ENCODE measurements at places on chromosomes 16 and 17.

- no peak for DNase-seq
Measured at GRCh38 chr17:77218902-77219301, 78.1 kb downstream of the SEC14L1 start.

DNA sequence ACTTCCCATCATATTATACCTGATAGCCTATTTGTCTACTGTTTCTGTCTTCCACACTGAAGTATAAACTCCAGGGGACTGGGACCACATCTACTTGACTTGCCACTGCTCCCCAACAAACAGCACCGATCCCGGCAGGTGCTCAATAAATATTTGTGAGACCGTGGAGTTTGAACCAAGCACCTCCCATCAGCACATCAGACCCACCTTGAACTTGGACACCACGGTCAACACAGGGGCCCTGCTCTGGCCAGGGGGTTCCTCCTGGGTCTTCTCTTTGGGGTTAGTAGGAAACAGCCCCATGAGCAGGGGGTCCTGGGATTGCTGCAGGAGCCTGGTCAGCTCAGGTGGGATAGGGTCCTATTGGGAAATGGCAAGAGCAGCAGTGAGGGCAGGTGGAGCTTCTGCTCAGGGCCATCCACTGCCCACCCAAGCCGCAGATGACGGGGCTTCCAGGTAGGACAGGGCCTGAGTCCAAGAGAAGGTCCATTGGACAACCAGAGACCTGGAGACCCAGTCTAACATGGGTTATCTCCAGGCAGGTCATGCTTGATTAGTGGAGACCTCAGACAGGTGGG is 19.9 kb downstream of the ZNHIT3 start:
- DNase-seq, result no peak

DNA sequence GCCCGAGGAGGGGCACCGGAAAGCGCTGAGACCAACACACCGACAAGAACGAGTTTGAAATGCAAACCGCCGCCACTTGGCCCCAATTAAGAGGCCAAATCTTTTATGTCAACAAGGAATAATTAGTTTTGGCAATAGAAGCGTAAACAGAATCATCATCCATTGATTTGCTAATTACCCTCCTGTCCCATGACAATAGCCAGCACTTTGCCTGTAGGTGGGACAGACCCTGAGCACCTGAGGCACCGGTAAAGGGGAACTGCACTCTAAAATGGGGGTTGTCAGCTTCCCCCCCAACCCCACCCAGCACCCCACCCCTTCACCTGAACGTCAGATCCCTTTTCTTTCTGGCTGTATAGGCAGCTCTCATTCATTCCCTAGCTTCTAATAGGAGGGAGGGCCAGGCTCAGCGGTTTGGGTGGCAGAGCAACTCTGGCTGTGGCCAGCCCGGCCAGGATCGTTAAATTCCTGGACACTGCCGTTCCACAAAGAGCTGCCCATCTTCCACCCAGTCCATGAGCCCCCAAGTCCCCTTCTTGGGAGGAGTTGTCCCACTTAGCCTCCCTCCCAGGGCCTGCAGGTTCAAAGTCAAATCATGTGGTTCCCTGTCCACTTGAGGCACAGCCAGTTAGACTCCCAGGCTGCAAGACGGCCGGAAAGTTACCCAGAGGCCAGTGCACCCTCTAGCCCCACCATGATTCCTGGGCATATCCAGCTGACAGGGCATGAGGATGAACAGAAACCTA is 45.8 kb downstream of the WNT3 start:
- DNase-seq, result no peak

- peak; percentile 66 for DNase-seq
Measured at GRCh38 chr16:89574681-89575246, 794 bp upstream of the CPNE7 start.

- DNase-seq, result no peak
Measured at GRCh38 chr16:1357906-1358566, 6.3 kb downstream of the GNPTG start.

DNA sequence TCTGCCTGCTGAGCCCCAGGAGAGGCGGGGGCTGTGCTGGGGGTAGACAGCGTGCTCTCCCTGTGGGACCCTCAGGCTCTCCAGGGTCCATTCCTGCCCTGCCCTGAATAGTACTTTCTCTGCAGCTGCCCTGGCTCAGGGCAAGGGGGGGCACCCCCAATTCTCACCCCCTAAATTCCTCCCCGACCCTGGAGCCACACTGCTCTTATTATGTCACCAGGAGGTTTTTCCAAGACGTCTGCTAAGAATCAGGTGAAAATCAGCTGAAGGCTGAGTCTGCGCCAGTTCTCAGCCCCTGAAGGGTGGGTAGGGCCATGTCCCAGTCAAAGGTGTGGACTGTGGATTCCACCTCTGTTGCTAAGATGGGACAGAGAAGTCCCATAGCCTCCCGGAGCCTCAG is 49.9 kb upstream of the MAP3K14 start:
- no peak for DNase-seq

DNA sequence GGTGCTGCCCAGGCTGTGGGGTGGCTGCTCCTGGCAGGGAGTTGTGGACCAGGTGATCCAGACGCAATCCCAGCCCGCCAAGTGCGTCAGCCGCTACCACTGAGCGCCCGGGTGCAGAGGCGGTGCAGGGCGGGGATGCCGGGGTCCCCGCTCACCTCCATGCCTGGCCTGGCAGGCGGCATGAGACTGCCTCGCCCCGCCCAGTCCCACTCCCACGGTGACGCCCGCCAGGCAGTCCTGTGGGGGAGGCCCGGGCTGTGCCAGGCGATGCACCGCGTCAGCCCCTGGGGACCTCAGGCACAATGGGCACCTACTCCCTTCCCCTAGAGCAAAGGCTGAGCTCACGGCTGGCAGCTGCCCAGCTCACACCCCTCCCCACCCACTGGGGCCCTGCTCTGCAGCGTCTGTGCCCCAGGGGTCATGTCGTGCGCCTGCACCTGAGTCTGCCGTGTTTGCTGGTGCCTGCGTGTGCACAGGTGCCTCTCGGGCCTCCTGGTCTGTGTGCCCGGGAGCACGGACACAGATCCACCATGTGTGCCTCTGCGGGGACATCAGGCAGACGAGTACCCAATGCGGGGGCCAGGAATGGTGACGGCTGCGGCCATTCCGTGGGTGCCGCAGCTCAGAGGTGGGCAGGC is 5.3 kb downstream of the RPUSD1 start:
- DNase-seq, result no peak

DNA sequence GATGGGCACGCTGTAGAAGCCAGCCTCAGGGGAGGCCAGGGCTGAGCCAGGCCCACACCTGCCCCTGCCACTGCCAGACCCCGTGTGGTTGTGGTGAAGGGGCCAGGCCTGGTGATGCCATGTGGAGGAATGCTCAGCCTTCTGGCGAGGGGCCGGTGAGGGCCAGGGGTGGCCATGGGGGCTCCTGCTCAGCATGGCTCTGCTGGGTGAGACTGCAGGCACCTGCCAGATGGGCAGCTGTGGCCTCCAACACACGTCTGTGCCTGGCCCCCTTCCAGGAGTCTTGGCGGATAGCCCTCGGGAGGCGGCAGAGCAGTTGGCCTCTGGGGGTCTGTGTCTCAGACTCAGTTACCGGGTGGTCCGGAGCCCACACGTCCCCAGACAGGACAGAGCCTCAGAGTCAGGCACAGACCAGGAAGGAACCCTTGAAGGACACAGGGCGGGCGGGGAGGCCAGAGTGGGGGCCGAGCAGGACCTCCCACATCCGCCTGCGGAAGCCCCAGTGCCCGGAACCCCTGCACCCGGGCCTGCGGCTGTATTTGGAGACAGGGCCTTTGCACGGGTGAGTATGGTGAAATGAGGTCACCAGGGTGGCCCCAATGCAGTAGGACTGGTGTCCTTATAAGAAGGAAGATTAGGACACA is 22.5 kb upstream of the CHMP6 start:
- DNase-seq, result no peak

DNA sequence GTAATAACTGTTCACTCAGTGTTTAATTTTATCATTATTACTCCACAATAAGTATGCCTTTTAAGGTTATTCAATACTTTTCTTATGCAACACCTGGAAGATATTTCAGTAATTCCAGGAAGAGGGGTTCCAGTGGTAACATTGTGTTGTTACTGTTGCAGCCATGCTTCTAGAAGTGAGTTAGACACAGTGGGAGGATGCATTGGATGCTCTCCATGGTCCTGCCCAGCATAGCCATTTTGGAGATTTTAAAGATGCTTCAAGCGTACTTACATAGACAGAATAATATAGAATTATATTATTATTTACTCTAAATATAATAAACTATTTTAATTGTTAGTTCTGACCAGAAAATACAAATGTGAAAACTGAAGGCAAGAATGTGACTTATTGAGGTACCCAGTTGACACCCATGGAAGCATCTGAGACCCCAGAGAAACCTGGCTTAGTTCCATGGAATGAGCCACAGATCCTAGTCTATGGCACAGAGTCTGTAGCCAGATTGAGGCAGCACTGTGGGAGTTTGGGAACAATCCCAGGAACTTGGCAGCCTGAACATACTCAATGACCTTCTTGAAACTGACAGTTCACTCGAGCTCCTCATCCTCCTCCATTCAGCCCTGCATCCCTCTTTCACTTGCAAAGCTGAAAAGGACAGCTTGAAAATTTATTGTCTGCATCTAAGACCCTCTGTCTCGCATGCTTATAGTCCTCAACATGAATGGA is 190.1 kb upstream of the HS3ST4 start:
- DNase-seq, result no peak

DNA sequence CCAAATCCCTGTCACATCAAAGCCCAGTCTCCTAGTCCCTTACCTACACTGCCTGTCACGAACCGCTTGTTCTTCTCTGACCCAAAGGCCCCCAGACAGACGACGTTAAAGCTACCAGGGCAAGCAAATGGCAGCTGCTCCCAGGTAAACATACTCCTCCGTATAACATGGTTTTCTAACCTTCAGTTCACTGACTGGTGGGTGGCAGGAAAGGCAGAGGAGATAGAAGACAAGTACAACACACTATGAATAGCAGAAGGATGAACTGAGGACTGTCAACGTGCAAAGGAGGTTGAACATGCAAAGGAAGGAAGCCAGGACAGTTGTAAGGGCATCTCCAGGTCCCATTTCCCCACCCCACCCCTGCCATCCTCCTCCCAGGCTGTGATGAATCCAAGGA is 449.8 kb downstream of the SHISA9 start:
- no peak for DNase-seq

DNA sequence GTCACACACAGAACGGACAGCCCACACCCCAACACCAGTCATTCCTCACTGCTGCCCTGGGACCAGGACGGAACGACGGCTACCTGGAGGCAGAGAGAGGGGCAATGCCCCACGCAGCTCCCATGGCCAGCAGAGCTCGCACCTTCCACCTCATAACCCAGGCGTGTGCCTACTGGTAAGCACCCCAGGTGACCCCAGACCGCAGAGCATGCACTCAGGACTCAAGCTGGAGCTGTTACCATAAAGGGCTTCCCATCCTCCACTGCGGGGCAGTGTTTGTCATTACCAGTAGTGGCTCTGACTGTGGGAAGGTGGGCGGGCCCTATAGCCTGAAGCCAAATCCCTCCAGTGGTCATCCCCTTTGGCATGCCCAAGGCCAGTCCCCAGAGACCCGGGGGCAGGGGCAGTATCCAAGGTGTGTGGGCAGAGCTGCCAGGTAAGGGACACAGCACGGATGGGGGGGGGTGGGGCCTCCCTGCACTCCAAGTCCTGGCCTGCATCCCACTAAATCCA is 4.7 kb upstream of the BCAR1 start:
- no peak for DNase-seq

GRCh38 chr16:66670691-66671388 is 25.7 kb downstream of the CMTM4 start:
- no peak for DNase-seq

GRCh38 chr17:55421179-55421934 is at the start of gene MMD:
Gene MMD, minus strand, starts transcription at chr17:55421835. Its CDS starts 140 bp downstream, at chr17:55421695.
- DNase-seq, result peak; percentile 23

DNA sequence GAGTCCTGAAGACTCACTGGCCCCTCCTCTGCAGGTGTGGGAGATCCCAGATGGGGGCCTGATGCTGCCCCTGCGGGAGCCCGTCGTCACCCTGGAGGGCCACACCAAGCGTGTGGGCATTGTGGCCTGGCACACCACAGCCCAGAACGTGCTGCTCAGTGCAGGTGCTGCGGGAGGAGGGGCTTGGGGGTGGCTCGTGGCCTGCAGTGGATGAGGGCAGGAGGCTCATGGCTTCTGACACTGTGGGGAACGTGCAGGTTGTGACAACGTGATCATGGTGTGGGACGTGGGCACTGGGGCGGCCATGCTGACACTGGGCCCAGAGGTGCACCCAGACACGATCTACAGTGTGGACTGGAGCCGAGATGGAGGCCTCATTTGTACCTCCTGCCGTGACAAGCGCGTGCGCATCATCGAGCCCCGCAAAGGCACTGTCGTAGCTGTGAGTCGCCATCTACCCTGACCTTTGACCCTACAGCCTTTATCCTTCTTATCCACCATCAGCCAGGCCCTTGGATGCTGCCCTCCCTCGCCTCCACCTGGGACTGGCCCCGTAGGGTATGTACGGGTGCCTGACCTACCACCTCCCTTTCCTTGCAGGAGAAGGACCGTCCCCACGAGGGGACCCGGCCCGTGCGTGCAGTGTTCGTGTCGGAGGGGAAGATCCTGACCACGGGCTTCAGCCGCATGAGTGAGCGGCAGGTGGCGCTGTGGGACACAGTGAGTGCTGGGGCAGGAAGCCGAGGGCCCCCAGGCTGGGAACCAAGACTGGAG is 3.6 kb downstream of the CORO1A start:
- DNase-seq, result peak; percentile 89

DNA sequence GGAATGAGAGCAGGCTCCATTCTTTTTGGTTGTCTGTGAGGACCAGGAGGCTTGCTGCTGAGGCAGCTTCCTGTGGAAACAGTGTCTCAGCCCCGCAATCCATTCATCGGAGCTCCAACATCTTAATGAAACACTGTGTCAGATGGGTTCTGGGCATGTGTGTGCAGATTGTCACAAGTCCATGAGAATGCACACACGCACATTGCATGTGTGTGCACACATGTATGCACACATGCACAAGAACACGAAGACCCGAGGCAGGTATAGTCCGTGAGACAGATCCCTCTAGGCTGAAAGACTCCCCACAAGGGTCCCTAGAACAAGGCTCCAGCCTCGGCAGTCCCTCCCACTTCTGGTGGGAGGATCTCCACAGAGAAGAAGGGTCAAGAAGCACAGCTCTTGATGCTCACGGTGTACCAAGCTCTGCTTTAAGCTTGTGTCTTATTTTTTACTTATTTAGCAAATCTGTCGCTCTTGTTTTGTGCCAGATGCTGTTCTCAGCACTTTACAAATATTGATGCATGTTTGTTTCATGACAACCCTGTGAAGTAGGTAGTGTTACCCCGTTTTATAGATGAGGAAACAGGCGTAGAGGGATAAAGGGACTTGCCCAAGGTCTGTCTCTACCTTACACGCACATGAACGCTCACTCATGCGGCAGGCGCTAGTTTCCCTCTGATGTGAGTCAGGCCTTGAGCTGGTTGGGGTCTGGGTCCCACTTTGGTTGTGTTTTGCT is 213.1 kb downstream of the SEC14L1 start:
- DNase-seq, result no peak

DNA sequence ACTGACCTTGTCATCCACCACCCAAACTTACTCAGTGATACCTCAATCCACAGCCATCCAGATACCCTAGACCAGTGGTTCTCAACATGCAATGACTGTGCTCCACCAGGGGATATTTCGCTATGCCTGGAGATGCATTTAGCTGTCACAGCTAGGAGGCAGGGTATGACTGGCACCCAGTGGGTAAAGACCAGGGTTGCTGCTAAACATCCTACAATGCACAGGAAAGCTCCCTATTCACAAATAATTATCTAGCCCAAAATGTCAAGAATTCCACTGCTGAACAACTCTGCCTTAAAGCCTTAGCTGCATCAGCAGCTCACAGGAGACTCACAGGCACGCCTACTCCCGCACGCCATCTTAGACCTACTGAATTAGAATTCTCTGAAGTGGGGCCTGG is 212.6 kb downstream of the GRIN2A start:
- no peak for DNase-seq
